ENCODE measurements at places on chromosomes 1 and 21. TPM values are rescaled to one million over a fixed set of nuclear protein-coding genes. Genes with fewer than 3 reads are reported as not detected.

The ETV3L gene
- total RNA-seq, result not detected

The NTRK1 gene
- total RNA-seq, result 9.9 TPM

The TIE1 gene
- 1.3 TPM for total RNA-seq

The ZYG11A gene
- total RNA-seq, result 0.13 TPM

The SGIP1 gene
- not detected for total RNA-seq

GRCh38 chr1:198318085-198318484, 161.3 kb downstream of the NEK7 start:
- H3K27me3 ChIP-seq, result no peaks in the 10 kb centered on the region
- peaks cover 5% of the 10 kb centered on the region for H3K4me1 ChIP-seq
- H3K27ac ChIP-seq, result no peak overlapping the region
- H3K4me3 ChIP-seq, result no peak overlapping the region
- H3K36me3 ChIP-seq, result peaks cover 46% of the 10 kb centered on the region

DNA sequence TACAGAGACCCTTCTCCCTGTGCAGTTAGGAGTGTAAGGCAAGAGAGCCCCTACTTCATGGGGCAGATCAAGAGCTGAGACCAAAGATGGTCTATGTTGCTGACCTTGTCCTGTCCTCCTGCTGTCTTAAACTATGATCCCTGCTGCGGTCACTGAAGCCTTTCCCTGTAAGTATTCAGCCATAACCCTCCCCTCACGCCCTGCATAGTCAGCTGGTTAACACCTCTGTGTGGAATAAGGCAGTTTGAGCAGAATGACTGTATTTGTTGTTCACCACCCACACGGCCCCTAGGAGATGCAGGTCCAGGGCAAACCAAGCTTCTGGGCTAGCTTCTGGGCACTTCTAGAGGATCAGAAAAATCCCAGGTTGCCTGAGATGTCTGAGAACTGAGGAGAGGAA, 356 bp downstream of the TSPAN1 start:
- no peaks in the 10 kb centered on the region for H3K36me3 ChIP-seq
- no peak overlapping the region for H3K4me3 ChIP-seq
- peaks cover 8% of the 10 kb centered on the region for H3K27me3 ChIP-seq
- no peak overlapping the region for H3K27ac ChIP-seq

- no peaks in the 10 kb centered on the region for H3K27me3 ChIP-seq
- no peak overlapping the region for H3K4me3 ChIP-seq
- no peak for DNase-seq
- H3K4me1 ChIP-seq, result peaks cover 56% of the 10 kb centered on the region
- peaks cover 38% of the 10 kb centered on the region for H3K36me3 ChIP-seq
Observed at GRCh38 chr1:19430121-19431068, 54.9 kb downstream of the CAPZB start.

- no peak overlapping the region for H3K27ac ChIP-seq
- DNase-seq, result no peak
- H3K4me3 ChIP-seq, result no peak overlapping the region
- no peaks in the 10 kb centered on the region for H3K36me3 ChIP-seq
- no peaks in the 10 kb centered on the region for H3K4me1 ChIP-seq
Observed at GRCh38 chr21:18129526-18129925, 115.1 kb upstream of the CHODL start.

DNA sequence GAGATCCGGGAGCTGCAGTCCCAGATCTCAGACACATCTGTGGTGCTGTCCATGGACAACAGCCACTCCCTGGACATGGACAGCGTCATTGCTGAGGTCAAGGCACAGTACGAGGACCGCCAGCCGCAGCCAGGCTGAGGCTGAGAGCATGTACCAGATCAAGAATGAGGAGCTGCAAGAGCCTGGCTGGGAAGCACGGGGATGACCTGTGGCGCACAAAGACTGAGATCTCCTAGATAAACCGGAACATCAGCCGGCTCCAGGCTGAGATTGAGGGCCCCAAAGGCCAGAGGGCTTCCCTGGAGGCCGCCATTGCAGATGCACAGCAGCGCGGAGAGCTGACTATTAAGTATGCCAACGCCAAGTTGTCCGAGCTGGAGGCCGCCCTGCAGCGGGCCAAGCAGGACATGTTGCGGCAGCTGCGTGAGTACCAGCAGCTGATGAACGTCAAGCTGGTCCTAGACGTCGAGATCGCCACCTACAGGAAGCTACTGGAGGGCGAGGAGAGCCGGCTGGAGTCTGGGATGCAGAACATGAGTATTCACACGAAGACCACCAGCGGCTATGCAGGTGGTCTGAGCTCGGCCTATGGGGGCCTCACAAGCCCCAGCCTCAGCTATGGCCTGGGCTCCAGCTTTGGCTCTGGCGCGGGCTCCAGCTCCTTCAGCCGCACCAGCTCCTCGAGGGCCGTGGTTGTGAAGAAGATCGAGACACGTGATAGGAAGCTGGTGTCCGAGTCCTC, 25.5 kb downstream of the ETV3L start:
- H3K27me3 ChIP-seq, result peaks cover 27% of the 10 kb centered on the region
- peaks cover 2% of the 10 kb centered on the region for H3K4me1 ChIP-seq
- H3K4me3 ChIP-seq, result no peak overlapping the region
- H3K27ac ChIP-seq, result no peak overlapping the region
- peak; percentile 60 for DNase-seq

DNA sequence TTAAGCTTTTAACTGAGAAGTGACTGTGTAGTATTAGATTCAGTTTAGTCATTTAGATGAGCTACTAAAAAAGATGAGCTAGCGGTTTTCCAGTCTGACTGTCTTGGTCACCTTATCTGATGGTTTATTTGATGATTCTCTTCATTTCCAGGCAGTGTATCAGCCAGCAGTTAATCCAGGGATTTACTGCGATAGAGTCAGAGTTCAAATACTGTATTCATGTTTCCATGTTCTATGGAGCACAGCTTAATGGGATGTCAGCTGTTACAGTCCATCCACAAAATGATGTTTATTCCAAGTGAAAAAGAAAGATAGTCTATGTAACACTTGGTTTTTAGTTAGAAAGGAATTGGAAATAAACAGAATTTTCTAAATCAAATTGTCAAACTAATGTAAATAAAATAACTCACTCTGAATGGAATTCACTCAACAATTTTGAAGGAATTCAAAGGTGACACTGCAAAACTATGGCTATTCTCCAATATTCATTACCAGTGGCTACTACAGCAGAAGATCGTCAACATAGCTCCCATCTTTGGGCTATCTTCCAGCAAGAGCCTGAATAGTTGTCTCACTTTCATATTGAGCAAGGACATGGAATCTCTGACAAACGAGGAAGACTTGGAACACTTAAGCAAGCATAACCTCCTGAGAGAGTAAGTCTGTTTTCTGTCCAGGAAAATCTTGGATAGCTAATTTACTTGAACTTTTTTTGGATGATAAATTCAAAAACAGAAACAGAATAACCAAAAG, 54.6 kb upstream of the DPT start:
- no peak overlapping the region for H3K27ac ChIP-seq
- no peaks in the 10 kb centered on the region for H3K4me1 ChIP-seq
- H3K36me3 ChIP-seq, result no peaks in the 10 kb centered on the region
- DNase-seq, result no peak

DNA sequence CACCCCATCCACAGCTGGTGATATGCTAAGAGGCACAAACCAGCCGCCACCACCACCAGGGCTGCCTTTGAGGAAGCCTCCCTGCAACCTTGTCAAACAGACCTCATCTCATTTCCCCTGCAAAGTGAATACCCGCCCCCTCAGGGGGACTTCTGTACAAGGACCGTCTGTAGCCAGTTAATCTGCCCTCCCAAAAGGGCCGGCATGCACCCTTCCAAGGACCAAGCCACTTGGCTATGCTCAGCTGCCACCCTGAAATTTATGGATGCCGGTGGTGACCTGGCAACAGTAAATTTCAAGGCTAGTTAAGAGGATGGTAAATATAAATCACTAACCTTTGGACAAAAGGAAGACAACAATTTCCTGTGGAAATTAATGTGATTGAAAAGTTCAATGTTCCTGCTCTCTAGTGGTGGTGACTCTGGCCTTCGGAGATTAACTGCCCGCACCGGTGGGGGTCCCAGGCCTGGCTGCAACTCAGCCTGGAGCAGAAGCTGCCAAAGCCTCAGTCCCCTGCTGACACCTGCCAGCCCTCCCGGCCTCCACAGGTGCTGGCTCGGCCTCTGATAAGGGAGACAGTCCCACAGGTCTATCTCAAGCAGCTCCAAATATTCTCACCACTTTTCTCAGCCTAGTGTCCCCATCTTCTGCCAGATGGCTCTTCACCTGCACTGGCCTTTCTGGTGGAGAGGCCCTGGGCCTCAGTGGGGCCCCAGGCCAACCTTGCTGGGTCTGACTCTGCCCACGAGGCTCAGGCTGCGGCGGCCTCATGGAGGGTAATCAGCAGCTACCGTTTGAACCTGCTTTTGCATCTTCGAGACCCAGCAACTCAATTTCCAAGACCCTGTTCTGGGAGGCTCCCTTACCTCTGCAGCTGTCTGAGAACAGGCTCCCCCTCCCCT, 12.2 kb downstream of the TMEM53 start:
- no peak for DNase-seq
- peaks cover 10% of the 10 kb centered on the region for H3K4me1 ChIP-seq
- H3K27ac ChIP-seq, result no peak overlapping the region
- no peaks in the 10 kb centered on the region for H3K27me3 ChIP-seq

GRCh38 chr1:7921796-7922195, 18.8 kb downstream of the TNFRSF9 start:
- H3K4me3 ChIP-seq, result no peak overlapping the region
- no peaks in the 10 kb centered on the region for H3K27me3 ChIP-seq
- peaks cover 3% of the 10 kb centered on the region for H3K36me3 ChIP-seq
- DNase-seq, result no peak
- peaks cover 12% of the 10 kb centered on the region for H3K4me1 ChIP-seq

- H3K27ac ChIP-seq, result no peak overlapping the region
- no peak for DNase-seq
- H3K4me3 ChIP-seq, result no peak overlapping the region
- no peaks in the 10 kb centered on the region for H3K27me3 ChIP-seq
- H3K36me3 ChIP-seq, result peaks cover 39% of the 10 kb centered on the region
- H3K4me1 ChIP-seq, result no peaks in the 10 kb centered on the region
Observed at GRCh38 chr1:206419250-206419649, 51.0 kb upstream of the IKBKE start.

- H3K4me1 ChIP-seq, result peaks cover 3% of the 10 kb centered on the region
- DNase-seq, result no peak
- H3K27me3 ChIP-seq, result no peaks in the 10 kb centered on the region
- no peak overlapping the region for H3K4me3 ChIP-seq
- H3K36me3 ChIP-seq, result peaks cover 40% of the 10 kb centered on the region
Observed at GRCh38 chr1:220151454-220151853, 57.5 kb downstream of the IARS2 start.

DNA sequence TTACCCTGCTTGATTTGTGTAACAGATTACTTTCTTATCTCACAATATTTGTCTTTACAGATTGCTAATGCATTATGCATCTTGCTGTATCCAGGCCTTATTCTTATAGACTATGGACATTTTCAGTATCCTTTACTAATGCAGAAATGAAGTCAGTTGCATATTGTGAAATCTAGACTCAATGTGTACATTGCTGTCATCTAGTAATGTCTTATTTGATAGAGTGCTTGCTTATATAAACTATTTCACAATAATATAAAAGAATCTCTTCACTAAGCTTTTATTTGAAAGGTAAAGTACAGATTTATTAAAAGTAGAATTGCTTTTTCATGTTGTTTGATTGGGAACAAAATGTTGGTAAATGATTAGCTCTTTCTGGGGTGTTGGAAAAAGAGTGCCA, 39.6 kb downstream of the ALG6 start:
- no peak overlapping the region for H3K27ac ChIP-seq
- no peaks in the 10 kb centered on the region for H3K4me1 ChIP-seq
- H3K27me3 ChIP-seq, result no peaks in the 10 kb centered on the region
- no peak for DNase-seq

- no peak for DNase-seq
- no peaks in the 10 kb centered on the region for H3K36me3 ChIP-seq
- H3K4me3 ChIP-seq, result no peak overlapping the region
- no peaks in the 10 kb centered on the region for H3K4me1 ChIP-seq
- H3K27ac ChIP-seq, result no peak overlapping the region
Observed at GRCh38 chr1:24309762-24310485, 9.2 kb upstream of the GRHL3 start.

DNA sequence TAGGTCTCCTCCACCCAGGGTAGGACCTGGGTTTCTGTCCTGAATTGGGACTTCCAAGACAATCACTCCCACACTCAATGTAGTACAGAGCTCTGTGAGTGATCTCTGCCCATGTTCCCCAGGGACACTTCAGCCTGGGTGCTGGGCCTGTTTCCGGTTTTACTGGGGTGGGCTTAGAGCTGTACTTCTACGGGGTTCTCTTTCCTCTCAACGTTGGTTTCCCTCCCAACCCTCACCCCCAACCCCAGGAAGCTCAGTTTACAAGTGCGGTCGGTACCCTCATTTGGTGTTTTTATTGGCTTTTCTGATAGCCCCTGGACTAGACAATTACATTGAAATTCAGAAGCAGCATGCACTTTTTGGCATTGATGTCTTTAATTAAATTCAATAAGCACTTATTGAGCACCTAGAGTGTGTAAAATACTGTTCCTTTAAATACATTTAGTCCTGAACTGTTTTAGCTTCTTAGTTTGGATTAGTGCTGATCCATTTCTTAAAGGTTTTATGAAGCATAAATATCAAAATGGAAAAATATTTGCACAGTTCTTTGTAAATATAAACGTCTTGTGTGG, 542 bp upstream of the XPR1 start:
- no peaks in the 10 kb centered on the region for H3K36me3 ChIP-seq
- peaks cover 9% of the 10 kb centered on the region for H3K4me1 ChIP-seq
- H3K27me3 ChIP-seq, result peaks cover 5% of the 10 kb centered on the region
- H3K4me3 ChIP-seq, result no peak overlapping the region
- DNase-seq, result no peak

GRCh38 chr1:177925006-177925405, 44.9 kb downstream of the SEC16B start:
- no peaks in the 10 kb centered on the region for H3K36me3 ChIP-seq
- DNase-seq, result no peak
- H3K4me3 ChIP-seq, result no peak overlapping the region
- no peaks in the 10 kb centered on the region for H3K27me3 ChIP-seq
- no peaks in the 10 kb centered on the region for H3K4me1 ChIP-seq

DNA sequence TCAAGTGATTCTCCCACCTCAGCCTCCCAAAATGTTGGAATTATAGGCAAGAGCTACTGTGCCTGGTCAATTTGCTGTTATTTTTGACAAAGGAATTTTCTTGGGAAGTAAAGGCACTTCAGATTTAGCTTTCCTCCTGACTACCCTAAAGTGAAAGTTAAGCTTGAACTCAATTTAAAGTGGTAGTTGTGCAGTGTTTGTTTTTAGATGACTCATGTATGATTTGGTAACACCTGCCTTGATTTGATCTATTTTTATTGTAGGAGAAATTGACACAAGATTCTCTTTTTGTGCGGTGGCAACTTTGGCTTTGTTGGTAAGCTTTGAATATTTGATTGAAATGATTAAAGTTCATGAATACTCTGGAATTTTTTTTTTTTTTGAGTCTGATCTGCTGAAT, 5.0 kb downstream of the RABGGTB start:
- peaks cover 86% of the 10 kb centered on the region for H3K36me3 ChIP-seq
- peak overlapping the region; percentile 65 for H3K4me3 ChIP-seq
- peaks cover 56% of the 10 kb centered on the region for H3K4me1 ChIP-seq
- peak overlapping the region; percentile 44 for H3K27ac ChIP-seq
- DNase-seq, result no peak

Data from activated CD8-positive, alpha-beta T cell treated with anti-CD3 and anti-CD28 coated beads, Interleukin-2, amount 10 ng/mL, durations not matched to agents 7 days and 5 days (primary cell).